ENCODE measurements at places on chromosomes 5 and 9.

DNA sequence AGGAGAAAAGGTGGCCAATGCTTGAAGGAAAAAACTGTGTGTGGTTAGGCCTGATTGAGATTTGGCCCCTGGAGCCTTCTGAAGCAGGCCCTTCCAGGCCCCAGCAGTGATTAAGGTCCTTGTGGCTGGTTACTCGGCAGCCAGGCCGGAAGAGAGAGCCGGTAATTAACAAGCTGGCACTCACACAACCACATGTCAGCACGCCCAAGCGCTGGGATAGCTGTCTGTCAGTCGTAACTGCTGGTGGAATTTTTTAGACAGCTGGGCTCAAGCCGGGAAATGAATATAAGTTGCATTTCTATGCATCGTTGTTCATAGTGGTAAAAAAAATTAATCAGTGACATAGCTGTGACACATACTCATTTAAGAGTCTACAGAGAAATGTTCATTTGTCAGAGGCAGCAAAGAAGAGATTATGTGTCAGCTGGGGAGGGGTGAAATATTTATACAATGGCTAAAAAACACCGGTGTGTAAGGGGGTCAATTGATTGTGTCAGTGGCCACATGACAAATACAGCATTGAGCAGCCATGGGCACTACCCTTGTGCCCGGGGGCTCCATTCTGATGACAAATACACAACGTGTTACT is 13.7 kb upstream of the ARAP3 start:
- no peak for DNase-seq

- DNase-seq, result no peak
Measured at GRCh38 chr9:96382839-96383164, 709 bp downstream of the SLC35D2 start.

GRCh38 chr5:132420706-132421272 is 51.3 kb downstream of the SLC22A5 start:
- no peak for DNase-seq

GRCh38 chr5:91128604-91129003 is 254.5 kb downstream of the ARRDC3 start:
- no peak for DNase-seq

DNA sequence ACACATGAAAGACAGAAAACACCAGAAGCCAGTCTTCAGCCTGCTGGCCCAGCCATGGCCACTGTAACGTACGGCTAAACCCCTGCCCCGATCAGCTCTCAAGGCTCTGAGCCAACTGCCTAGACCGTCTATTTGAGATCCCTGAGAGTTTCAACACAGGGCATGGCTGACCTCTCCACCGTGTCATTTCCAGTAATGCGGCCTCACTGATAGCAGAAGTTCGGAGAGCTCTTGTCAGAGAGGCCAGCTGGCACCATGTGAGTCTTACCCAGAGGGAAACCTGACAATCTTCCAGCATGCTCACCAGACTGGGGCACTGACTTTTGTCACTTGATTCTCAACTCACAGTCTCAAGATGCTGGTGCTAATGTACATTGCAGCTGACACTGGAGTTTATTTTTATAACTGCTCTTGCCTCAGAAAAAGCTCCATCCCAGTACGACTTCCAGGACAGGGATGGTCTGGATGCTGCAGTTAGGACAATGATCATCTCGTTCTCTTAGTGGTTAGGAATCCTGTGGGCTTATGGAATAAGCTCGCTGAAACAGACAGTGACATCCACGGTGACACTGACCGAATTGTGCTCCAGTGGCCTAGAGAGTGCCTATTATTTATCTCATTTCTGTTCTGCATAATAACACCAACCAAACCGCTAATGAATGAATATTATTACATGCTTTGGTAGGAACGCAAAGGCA is 372.7 kb downstream of the ICE1 start:
- no peak for DNase-seq

DNA sequence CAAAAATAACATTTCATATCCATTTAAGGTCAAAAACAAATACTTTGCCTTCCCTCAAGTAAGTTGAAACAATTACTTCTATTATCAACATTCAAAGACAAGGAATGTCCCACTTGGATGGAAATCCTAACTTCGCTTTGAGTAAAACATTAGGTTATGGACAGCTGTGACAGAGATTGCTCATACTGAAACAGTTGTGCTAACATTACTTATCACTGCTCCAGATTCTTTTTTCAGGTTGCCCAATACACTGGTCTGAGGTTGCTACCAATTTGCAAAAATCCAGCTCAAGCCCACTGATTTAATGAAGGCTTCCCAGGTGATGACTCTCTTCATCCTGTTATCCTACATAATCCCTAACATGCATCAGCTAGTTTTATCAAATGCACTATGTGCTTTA is 98.3 kb downstream of the UBAP2 start:
- no peak for DNase-seq

GRCh38 chr5:67770431-67771025 is 445.0 kb upstream of the PIK3R1 start:
- no peak for DNase-seq

GRCh38 chr5:134437340-134437846 is 25.7 kb upstream of the CDKN2AIPNL start:
- DNase-seq, result no peak

GRCh38 chr9:71146511-71146910 is 25.1 kb upstream of the TRPM3 start:
- DNase-seq, result no peak

- DNase-seq, result no peak
Measured at GRCh38 chr9:137916540-137916939, 39.0 kb downstream of the CACNA1B start.

All from cortex of kidney (tissue), 1 donor.